ENCODE measurements at places on chromosomes 11 and 22.

- DNase-seq, result no peak
Measured at GRCh38 chr22:49052560-49052959, 775.1 kb downstream of the BRD1 start.

DNA sequence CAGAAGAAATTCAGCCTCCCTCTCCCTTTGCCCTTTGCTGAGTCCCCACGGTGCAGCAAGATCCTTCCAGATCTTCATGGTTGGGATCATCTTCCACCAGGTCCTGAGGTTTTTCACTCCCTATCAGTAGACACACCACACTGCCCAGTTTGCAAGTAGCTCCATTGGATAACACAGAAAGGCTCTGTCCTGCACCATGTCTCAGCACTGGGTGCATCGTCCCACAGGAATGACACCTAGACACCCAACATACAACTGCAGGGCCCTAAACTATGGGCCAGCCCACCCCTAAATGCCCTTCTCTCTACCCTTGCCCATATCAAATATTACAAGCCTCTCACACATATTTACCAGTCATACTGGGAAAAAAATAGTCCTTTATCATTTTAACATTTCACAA is 9.4 kb downstream of the KLHL22 start:
- no peak for DNase-seq

- no peak for DNase-seq
Measured at GRCh38 chr11:85279267-85279666, 347.9 kb downstream of the DLG2 start.

DNA sequence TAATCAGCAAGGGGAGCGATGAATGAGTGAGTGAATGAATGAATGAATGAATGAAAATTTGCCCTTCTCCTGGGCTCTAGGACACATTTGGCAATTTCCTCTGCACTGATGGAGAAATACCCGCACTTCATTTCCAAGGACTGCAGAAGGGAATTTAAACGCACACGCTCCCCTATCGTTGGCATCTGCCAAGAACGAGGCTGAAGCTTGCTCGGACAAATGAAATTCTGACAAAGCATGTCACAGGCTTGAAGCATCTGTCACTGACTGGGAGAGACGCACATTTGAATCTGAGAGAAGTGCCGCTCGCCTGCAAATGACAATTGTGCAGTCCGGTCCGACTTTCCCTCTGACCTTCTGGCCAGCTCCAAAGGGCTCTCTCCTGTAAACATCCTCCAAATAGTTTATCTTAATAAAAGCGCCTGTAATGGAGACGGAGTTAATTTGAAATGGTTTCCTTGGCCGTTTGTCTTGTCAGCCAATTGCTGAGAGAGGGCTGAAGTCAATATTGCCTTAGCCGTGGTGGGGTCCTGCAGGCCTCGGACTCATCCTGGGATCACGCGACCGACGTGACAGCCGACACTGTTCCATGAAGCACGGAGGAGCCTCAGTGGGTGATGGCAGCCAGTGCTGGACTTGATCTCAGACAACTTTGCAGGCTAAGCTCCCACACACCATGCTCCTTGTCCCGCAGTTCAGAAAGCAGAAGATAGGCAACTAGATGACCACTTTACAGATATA is 260.7 kb downstream of the MN1 start:
- DNase-seq, result no peak

DNA sequence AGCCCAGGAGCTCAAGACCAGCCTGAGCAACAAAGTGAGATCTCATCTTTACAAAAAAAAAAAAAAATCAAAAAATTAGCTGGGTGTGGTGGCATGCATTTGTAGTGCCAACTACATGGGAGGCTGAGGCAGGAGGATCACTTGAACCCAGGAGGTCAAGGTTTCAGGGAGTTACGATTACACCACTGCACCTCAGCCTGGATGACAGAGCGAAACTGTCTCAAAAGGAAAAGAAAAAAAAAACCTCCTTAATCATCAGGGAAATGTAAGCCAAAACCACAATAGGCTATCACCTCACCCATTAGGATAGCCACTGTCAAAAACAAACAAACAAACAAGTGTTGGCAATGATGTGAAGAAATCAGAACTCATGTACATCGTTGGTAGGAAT is 13.4 kb downstream of the DGCR2 start:
- DNase-seq, result no peak
